ENCODE measurements at places on chromosomes 4 and X.

GRCh38 chrX:5549512-5549911, 679.2 kb downstream of the NLGN4X start:
- DNase-seq: peak; percentile 22

DNA sequence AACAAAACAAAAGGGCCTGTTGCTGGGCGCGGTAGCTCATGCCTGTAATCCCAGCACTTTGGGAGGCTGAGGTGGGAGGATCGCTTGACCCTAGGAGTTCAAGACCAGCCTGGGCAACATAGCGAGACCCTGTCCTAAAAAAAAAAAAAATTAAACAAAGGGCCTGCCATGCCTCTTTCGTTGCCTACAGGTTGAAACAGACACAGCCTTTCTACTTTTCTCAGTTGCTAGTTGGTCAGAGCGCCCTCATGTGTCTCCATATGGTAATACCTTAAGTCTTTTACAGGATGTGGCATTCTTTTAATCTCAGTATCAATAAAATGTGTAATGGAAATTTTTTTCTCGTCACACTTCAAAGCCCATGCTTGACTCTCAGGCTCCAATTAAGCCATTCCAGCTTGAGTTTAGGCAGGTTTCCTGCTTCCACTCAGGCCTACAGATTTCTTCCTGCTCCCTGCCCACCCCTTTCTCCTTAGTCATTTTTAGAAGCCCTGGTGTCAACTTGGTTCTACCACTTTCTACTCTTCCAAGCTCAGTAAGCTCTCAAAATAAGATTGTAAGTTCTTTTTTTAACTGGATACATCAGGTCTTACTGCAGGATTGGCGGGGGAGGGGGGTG, 4.6 kb upstream of the SOWAHD start:
- DNase-seq: peak; percentile 50

DNA sequence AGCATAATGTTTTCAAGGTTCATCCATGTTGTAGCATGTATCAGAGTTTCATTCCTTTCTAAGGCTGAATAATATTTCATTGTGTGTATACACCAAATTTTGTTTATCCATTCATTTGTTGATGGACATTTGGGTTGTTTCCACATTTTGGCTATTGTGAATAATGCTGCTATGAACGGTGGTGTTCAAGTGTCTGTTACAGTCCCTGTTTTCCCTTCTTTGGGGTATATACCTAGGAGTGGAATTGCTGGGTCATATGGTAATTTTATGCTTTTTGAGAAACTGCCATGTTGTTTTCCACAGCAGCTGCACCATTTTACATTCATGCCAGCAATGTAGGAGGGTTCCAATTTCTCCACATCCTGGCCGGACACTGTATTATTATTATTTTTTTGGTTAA, 3.4 kb upstream of the USP9X start:
- no peak for DNase-seq

DNA sequence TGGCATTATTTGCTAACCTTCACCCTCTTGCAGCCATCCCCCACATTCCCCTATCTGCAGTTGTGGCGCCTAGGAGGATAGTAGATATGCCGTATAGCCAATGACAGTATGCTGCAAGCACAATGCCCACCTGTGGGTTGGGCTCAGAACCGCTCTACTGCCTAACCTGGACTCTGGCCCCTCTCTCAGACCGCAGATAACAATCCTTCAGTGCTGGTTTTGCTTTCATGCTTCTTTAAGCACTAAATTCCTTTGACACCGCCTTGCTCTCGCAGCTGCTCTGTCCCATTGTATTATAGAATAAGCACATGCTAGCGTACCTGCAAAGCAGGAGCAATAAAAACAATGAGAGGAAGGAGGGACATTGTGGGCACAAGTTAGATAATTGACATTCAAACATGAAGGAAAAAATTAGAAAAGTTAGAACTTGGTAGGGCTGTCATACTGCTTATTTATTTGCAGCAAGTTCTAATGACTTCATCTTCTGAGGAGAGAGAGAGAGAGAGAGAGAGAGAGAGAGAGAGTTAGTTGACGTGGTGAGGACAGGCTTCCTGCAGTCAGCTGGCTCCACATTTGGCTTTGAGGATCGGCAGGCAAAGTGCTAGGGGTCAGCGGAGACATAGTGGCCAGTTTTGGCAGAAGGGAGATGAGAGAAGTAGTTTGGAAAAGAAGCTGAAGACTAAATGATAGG, 55.8 kb downstream of the WWC2 start:
- DNase-seq: no peak

DNA sequence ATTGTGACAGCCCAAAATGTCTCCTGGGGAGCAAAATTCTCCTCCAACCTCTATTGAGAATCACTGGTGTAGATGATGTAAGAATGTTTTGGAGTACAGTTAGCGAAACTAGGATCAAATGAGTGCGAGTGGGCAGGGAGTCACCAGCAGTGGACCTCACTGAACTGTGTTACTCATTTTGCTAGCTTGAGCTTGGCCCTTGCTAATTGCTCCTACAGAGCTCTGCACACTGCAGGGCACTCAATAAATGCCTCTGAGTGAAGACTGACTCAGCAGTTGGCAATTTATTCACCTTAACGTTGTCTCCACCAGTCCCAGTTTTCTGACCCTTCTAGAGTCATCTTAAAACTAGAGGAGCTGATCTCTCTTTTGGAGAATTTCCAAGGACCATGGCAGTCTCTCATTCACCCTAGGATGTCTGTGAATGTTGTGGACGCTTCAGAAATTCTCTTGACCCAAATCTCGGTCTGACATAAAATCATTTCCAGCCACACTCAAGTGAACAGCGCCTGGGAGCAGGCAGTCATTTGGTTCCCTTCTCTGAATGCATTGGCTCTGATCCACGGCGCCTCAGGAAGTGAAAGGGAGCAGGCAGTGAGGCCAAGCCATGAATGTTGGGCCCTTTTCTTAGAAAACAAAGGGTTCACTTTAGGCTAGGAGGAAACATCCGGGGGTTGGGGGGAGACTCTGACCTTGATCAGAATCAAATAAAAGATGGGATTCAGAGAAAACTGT, 148.1 kb downstream of the NWD2 start:
- DNase-seq: no peak

- DNase-seq: no peak
Measured at GRCh38 chr4:10260777-10261176, 144.2 kb upstream of the WDR1 start.

GRCh38 chrX:106415276-106415895, 196.4 kb upstream of the RADX start:
- DNase-seq: peak; percentile 3

DNA sequence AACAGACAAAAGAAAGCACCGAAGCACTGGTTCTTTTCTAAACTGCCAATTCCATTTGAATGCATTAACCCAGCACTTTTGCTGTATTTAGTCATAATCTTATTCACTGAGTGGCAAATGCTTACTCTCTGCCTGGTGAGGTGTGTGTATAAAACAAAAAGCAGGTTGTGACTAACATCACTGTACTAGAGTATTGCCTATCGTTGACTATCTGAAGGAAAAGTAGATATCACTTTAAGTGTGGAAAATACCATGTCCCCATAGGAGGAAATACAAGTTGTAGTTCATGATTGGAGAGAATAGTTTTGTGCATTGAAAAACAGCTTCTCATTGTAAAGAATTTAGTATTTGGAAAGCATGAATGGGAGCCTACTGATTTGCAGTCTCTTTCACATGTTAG, 2.7 kb downstream of the PDLIM5 start:
- peak; percentile 45 for DNase-seq

DNA sequence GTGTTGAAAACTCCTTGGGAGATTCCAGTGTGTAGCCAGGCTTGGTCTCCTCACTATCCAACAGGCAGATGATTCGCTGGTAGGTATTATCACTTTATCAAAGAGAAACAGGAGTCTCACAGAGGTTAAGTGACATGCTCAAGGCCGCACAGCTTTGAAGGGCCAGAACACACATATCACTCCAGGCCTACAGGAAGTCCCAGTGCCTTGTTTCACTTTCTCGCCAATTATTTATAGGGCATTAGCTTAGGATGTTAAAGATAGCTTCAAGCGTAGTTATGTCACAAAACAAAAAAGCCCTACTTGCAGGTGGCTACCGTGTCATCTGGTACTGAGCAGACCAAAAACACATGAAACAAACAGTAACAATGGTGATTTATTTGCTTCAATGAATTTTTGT, 13.2 kb downstream of the ATP8A1 start:
- no peak for DNase-seq

GRCh38 chr4:136637071-136637777, 895.1 kb downstream of the PCDH18 start:
- peak; percentile 12 for DNase-seq

Data from mesenchymal stem cell (in vitro differentiated cells and primary cell).